ENCODE measurements at places on chromosomes 2 and 18.
A peak's percentile ranks its signal among the peaks of the same experiment; 100 is the strongest.

DNA sequence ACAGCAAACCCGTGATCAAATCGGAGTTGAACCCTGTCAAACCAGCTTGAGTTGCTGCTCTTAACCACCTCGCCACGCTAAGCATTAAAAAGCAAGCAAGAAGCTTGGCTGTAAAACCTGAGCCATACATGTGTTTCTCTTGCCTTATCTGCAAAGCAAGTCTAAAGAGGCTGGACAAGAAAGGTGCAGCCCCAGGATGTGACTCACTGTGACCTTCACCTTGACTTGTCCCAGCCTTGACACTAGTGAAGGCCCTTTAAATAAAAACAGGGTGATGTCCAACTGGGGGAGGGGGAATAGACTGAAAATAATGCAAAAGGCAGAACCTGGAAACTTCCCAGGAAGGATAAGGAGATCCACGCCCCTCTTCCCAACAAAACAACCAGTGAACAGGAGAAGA lies 127.6 kb upstream of the NPAS2 start:
- H3K4me1 ChIP-seq, result no peaks in the 10 kb centered on the region
- H3K4me3 ChIP-seq, result no peak overlapping the region
- H3K36me3 ChIP-seq, result no peaks in the 10 kb centered on the region
- peaks cover 3% of the 10 kb centered on the region for H3K27me3 ChIP-seq

GRCh38 chr2:43003702-43004101 lies 211.3 kb upstream of the HAAO start:
- no peaks in the 10 kb centered on the region for H3K4me1 ChIP-seq
- H3K4me3 ChIP-seq, result no peak overlapping the region
- no peak for DNase-seq
- H3K27ac ChIP-seq, result no peak overlapping the region
- no peaks in the 10 kb centered on the region for H3K36me3 ChIP-seq

DNA sequence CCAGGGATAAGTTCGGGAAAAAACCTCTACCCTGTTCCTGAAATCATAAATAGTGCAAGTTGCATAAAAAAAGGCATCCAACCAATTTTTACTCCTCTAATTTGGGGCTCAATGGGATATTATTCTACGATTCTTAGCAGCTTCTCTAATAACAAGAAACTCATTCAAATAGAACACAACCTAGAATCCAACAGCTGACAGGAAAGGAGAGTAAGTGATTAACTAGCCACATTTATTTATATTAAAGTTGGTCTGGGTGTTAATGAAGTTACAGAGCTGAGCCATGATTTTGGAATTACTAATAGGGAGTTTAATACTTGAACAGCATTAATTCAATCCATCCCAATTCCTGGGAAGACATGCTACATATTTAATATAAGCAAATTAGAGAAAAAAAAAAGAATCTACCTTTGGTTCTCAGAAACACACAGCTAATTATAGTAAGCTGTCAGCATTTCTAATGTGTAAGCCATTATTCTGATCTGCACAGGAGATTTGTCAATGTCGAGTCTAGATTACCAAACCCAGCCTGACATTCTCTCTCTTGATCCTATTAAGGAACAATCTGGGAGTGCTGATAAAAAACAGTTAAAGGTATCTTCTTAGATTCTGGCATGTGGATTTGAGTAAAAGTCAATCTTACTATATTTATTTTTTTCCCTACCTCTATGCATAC lies 267.7 kb downstream of the NBAS start:
- no peak overlapping the region for H3K27ac ChIP-seq
- no peak overlapping the region for H3K4me3 ChIP-seq
- peaks cover 10% of the 10 kb centered on the region for H3K36me3 ChIP-seq
- H3K27me3 ChIP-seq, result no peaks in the 10 kb centered on the region

DNA sequence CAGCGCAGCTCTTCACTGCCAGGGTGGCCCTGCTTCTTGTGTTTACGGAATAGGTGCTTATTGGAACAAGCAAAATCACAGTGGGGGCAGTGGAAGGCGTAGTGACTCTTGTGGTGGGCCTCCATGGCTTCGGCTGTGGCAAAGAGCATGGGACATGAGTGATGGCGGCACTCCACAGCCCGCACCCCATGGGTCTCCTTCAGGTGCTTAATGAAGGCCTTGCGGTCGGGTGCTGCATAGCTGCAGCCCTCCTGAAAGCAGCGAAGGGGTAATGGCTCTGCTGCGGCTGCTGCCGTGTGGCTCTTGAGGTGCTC lies 10.7 kb downstream of the ZNF142 start:
- DNase-seq, result no peak

- no peaks in the 10 kb centered on the region for H3K27me3 ChIP-seq
- DNase-seq, result peak; percentile 72
- H3K36me3 ChIP-seq, result no peaks in the 10 kb centered on the region
- H3K4me3 ChIP-seq, result no peak overlapping the region
Measured at GRCh38 chr2:159960414-159960813, 102.0 kb downstream of the PLA2R1 start.

DNA sequence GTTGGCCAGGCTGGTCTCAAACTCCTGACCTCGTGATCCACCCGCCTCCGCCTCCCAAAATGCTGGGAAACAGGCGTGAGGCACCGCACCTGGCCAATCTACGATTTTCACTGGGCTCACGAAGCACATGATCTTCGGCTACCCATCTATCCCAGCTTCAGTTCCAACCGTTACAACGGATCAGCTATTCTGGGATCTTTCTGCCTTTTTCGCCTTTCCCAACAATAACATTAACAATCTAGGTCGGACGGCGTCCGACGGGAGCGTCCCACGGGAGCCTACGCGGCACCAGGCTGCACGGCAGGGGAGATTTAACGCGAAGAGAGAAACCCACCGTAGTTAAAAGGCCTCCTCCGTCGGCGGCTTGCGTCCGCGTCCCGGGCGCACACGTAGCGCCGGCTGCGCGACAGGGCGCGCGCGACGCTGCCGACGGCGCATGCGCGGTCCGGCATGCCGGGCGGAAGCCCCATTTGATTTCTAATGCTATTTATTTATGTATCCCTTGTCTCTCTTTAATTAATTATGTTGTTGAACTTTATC lies at the start of gene MSL3B:
Gene MSL3B (minus strand): TSS at position 394 of the 540 bp plus-strand sequence.
- no peaks in the 10 kb centered on the region for H3K4me1 ChIP-seq
- H3K4me3 ChIP-seq, result peak within 1 kb of the TSS; percentile 85
- H3K27ac ChIP-seq, result peak within 1 kb of the TSS; percentile 62
- peaks cover 6% of the 10 kb centered on the region for H3K36me3 ChIP-seq
- DNase-seq, result peak; percentile 93

DNA sequence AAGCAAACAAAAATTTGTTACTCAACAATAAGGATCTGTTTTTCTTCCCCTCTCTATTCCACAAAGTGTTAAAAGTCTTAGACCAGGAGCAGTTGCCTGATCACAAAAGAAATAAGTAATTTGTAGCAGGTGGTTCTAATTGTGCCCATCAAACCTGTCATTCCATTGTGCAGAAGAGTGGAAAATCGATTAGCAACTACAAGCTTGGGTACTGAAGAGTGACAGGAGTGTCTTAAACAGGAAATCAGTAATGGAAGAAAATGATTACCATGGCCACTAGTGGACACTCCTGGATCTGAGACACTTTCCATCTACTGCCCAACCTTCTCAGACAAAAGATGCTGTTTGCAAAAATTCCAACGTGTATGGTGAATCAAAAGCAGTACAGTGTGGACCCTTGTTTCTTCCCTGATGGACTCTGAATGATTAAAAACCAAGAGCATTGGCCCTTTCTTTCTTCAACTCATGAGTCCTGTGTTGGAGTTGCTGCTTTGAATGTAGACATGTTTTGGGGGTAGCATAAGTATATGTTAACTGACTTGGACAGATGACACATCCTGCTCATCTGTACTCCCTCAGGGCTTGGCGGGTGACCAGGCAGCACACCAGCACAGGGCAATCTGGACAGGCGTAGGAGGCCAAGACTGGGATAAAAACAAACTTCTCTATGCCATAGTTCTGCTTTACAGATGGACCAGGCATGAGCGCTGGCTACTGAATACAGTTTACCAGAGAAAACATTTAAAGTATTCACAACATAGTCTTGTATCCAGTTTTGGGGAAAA lies 51.9 kb downstream of the PLA2R1 start:
- H3K27me3 ChIP-seq, result no peaks in the 10 kb centered on the region
- no peak for DNase-seq
- no peak overlapping the region for H3K4me3 ChIP-seq
- H3K27ac ChIP-seq, result no peak overlapping the region

DNA sequence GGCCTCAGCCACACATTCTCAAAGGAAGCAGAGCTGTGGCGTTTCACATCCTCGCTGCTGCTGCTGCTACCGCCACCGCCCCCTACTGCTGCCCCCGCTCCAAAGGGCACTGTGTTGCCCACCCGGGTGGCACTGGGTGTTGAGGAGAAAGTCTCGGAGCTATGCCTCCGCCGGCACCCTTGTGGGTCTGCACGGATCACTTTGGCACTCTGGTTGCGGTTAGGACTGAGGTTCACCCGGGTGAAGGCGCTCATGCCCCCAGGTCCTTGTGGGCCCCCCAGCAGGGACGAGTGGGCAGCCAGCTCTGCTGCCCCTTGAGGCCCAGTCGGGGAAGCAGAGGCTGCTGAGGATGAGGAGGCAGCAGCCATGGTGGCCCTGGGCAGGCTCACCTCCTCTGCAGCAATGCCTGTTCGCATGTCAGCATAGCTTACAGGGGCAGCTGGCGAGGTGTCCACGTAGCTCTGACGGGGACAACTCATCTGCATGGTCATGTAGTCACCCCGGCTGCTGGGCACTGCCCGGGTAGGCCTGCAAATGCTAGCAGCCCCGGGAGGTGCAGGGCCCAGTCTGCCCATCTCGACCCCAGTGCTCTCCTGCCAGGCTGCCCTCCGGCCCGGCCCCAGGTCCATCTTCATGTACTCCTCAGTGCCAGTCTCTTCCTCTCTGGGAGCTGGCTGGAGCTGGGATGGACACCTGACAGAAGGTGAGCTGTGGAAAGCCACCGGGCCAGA lies 4.2 kb downstream of the IRS1 start:
- no peaks in the 10 kb centered on the region for H3K27me3 ChIP-seq
- DNase-seq, result peak; percentile 95
- H3K27ac ChIP-seq, result peak overlapping the region; percentile 93
- H3K4me1 ChIP-seq, result peaks cover 39% of the 10 kb centered on the region
- peaks cover 31% of the 10 kb centered on the region for H3K36me3 ChIP-seq

GRCh38 chr18:10559553-10560451 lies 34.0 kb downstream of the NAPG start:
- H3K4me3 ChIP-seq, result peak overlapping the region; percentile 41
- H3K4me1 ChIP-seq, result peaks cover 13% of the 10 kb centered on the region
- H3K36me3 ChIP-seq, result peaks cover 21% of the 10 kb centered on the region
- no peak overlapping the region for H3K27ac ChIP-seq

GRCh38 chr2:176658708-176659107 lies 389.5 kb downstream of the MTX2 start:
- no peak overlapping the region for H3K27ac ChIP-seq
- H3K27me3 ChIP-seq, result no peaks in the 10 kb centered on the region
- H3K4me1 ChIP-seq, result peaks cover 2% of the 10 kb centered on the region
- no peak overlapping the region for H3K4me3 ChIP-seq
- DNase-seq, result no peak

DNA sequence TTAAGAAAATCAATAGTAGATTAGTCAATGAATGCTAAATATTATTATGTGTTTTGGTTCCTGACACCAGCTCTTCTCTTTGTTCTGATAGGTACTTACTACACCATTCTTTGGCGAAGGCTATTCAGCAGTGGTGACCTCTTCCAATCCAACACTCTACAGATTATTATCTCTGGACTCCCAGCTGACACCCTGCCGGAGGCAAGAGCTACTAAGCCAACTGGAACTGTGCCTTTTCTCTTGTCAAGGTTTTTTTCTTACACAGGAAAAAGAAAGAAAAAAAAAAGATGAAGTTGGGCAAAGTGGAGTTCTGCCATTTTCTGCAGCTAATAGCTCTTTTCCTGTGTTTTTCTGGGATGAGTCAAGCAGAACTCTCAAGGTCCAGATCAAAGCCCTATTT lies 11.7 kb downstream of the CDH7 start:
- no peaks in the 10 kb centered on the region for H3K4me1 ChIP-seq
- no peak overlapping the region for H3K4me3 ChIP-seq
- no peak overlapping the region for H3K27ac ChIP-seq
- no peaks in the 10 kb centered on the region for H3K36me3 ChIP-seq
- no peaks in the 10 kb centered on the region for H3K27me3 ChIP-seq

- no peak overlapping the region for H3K4me3 ChIP-seq
- peaks cover 12% of the 10 kb centered on the region for H3K36me3 ChIP-seq
- no peak for DNase-seq
- H3K27me3 ChIP-seq, result no peaks in the 10 kb centered on the region
- H3K4me1 ChIP-seq, result peaks cover 39% of the 10 kb centered on the region
Measured at GRCh38 chr18:48548921-48549320, 10.1 kb downstream of the CTIF start.

GRCh38 chr2:10368491-10369231 lies 66.0 kb downstream of the HPCAL1 start:
- no peak overlapping the region for H3K4me3 ChIP-seq
- no peaks in the 10 kb centered on the region for H3K4me1 ChIP-seq
- peak; percentile 77 for DNase-seq
- H3K27ac ChIP-seq, result no peak overlapping the region
- H3K36me3 ChIP-seq, result no peaks in the 10 kb centered on the region
